ENCODE measurements at places on chromosomes 4 and X.

GRCh38 chrX:111444881-111445280 lies 32.9 kb upstream of the DCX start:
- DNase-seq = no peak

- DNase-seq = no peak
These were observed 9.2 kb upstream of the BMP3 start for GRCh38 chr4:81021142-81021944.

- DNase-seq = no peak
These were observed 68.8 kb downstream of the TECRL start for GRCh38 chr4:64340218-64341110.

- no peak for DNase-seq
These were observed 16.6 kb upstream of the GAB1 start for GRCh38 chr4:143320113-143320512.

- no peak for DNase-seq
These were observed 200.7 kb upstream of the IL15 start for GRCh38 chr4:141435446-141436225.
